PC-9 (cell line): ENCODE measurements at places on chromosomes 2 and 18. TPM values are rescaled to one million over a fixed set of nuclear protein-coding genes. Genes with fewer than 3 reads are reported as not detected.

DNA sequence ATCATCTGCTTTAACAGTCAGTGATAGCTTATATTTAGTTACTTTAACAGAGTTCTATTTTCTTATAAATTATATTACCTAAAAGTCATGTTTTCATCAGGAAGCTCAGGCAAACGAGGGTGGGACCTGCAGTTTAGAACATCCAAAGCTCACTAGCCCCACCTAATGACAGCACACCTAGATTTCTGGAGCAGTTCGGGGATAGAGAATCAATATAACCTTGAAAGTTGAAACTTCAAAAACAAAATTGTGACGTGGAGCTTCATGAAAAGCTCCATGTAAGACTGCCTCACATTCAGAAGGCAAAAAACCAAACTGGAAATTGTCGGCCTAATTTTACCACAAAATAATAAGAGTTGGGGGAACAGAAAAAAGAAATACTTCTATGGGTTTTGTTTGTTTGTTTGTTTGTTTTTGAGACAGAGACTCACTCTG, 185.9 kb upstream of the CCDC150 start:
- H3K4me1 ChIP-seq, result no peaks in the 10 kb centered on the region
- no peak overlapping the region for H3K4me3 ChIP-seq
- DNase-seq, result no peak
- no peak overlapping the region for H3K27ac ChIP-seq

DNA sequence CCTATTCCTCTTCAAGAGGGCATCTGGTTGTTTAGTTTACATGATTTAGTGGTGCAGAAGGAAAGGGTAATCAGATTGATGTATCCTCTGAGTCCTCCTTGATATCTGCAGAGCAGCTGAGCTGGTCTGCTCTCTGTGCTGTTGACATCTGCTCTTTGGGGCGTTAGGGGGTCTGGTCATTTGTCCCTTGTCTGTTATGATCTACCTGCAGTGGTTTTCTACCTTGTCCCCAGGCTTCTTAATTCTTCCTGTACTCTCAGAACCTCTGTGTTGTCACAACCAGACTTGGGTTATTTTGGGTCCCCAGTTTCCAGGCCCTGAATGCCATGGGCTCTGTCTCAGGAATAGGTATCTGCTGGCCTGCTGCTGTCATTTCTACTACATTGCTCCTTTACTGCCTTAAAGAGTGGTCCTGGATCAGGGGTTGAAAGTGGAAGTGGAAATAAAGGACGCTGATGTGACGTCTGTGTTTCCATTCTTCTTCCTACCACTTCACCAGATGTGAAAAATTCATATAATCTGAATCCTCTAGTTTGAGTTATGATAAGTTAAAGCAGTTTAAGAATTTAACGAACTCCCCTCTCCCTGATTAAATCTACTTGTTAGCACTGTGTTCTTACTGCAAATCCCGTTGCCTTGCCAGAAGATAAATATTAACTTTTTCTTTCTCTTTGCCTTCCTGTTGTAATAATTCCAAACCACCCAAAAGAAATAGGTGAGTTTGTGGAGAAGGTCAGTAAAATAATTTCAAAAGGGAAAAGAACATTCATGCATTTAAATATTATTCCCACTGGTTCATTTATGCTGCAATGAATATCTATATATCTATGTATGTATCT, 16.6 kb upstream of the CPS1 start:
- no peaks in the 10 kb centered on the region for H3K4me1 ChIP-seq
- no peak overlapping the region for H3K4me3 ChIP-seq
- H3K27me3 ChIP-seq, result no peaks in the 10 kb centered on the region
- DNase-seq, result no peak
- H3K36me3 ChIP-seq, result no peaks in the 10 kb centered on the region
- no peak overlapping the region for H3K27ac ChIP-seq

RIT2 gene
- total RNA-seq, result not detected in 2 replicates

DNA sequence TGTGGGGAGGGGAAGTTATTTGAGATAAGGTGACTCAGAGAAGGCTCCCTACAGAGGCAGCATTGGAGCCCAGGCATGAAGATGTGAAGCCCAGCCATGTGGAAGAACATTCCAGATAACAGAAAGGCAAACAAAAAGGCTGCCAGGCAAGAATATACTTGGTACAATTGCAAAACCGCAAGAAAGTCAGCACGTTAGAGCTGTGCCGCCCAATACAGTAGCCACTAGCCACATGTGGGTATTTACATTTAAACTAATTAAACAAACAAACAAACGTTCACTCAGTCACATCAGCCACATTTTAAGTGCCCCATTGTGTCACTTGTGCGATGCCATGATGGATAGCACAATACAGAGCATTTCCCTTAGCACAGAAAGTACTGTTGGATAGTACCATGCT, 179.6 kb downstream of the SATB2 start:
- no peaks in the 10 kb centered on the region for H3K27me3 ChIP-seq
- H3K36me3 ChIP-seq, result no peaks in the 10 kb centered on the region
- no peak overlapping the region for H3K4me3 ChIP-seq
- DNase-seq, result peak; percentile 4
- H3K27ac ChIP-seq, result no peak overlapping the region

- no peak overlapping the region for H3K4me3 ChIP-seq
- peaks cover 80% of the 10 kb centered on the region for H3K4me1 ChIP-seq
- H3K27ac ChIP-seq, result no peak overlapping the region
- DNase-seq, result no peak
- no peaks in the 10 kb centered on the region for H3K27me3 ChIP-seq
- H3K36me3 ChIP-seq, result no peaks in the 10 kb centered on the region
Measured at GRCh38 chr2:46175419-46175818, 121.8 kb upstream of the EPAS1 start.

CCDC178 gene
- not detected in 2 replicates for total RNA-seq

TMEM163 gene
- total RNA-seq, result 1.4 and 2.4 TPM in 2 replicates

GRCh38 chr2:122261911-122262310, 506.5 kb downstream of the TSN start:
- H3K4me1 ChIP-seq, result no peaks in the 10 kb centered on the region
- H3K36me3 ChIP-seq, result no peaks in the 10 kb centered on the region
- no peaks in the 10 kb centered on the region for H3K27me3 ChIP-seq
- no peak for DNase-seq
- H3K4me3 ChIP-seq, result no peak overlapping the region

DNA sequence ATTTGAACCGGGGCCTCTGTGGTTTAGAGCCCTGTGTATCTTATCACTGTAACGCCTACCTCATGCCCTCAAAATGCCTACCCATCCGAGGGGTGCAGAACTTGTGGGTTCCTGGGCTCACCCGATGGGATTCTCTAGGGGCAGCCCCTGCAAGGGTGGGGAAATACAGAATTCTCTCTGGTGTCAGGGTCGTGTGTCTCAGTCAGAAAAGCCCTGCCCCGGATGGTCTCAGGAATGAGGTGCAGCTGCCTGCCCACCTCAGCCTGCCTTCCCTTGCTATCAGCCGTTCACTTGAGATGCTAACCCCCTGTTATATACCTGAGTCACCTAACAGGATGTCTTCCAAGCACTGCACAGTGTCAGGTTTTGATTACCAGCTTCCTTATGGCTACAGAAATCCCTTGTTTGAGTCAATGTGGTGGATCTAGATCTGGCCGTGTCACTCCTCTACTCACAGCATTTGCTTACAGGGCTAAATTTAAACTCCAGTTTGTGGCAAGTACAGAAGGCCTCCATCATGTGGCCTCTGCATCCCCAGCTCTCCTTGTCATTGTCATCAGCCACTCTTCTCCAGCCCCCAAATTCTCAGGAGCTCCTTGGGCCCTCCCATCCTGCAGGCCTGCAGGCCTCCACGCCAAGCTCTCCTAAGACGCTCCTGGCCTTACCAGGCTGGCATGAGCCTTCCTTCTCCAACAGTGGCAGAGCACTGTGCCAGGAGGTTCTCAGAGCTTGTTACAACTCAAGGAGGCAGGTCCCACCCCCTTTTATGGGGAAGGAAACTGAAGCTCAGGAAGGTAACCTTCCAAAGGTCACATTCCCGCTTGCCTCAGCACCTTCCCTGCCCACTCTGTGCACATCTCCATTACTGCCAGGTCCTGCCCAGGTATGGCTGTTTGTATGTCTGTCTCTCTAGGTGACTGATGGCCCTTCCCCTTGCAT, 14.3 kb upstream of the MAP3K2 start:
- H3K4me1 ChIP-seq, result peaks cover 63% of the 10 kb centered on the region
- H3K36me3 ChIP-seq, result no peaks in the 10 kb centered on the region
- no peak for DNase-seq
- H3K27ac ChIP-seq, result peak overlapping the region; percentile 75

DNA sequence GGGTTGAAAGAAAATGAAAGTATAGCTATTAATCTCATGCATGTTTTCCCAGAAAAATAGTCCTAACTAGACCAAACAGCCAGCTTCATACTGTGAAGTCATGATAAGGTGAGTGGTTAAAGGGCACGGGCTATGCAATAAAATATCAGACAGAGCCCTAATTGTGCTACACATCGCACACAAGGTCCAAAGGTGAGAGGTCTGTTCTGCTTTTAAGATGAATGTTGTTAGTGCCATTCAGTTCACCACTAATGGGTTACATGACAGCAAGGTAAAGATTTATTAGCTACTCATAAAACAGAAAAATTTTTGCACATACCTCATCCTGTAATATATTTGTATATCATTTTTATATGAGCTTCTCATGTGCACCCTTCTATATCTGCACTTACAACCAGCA, 105.0 kb upstream of the STK17B start:
- no peaks in the 10 kb centered on the region for H3K27me3 ChIP-seq
- H3K4me1 ChIP-seq, result peaks cover 9% of the 10 kb centered on the region; the same call in 1 of the 2 replicates
- no peak for DNase-seq
- no peak overlapping the region for H3K4me3 ChIP-seq
- no peak overlapping the region for H3K27ac ChIP-seq
- no peaks in the 10 kb centered on the region for H3K36me3 ChIP-seq

GRCh38 chr2:170845343-170845742, 28.7 kb downstream of the GAD1 start:
- no peak for DNase-seq
- H3K27me3 ChIP-seq, result no peaks in the 10 kb centered on the region
- H3K4me1 ChIP-seq, result no peaks in the 10 kb centered on the region; the same call in 1 of the 2 replicates

DNA sequence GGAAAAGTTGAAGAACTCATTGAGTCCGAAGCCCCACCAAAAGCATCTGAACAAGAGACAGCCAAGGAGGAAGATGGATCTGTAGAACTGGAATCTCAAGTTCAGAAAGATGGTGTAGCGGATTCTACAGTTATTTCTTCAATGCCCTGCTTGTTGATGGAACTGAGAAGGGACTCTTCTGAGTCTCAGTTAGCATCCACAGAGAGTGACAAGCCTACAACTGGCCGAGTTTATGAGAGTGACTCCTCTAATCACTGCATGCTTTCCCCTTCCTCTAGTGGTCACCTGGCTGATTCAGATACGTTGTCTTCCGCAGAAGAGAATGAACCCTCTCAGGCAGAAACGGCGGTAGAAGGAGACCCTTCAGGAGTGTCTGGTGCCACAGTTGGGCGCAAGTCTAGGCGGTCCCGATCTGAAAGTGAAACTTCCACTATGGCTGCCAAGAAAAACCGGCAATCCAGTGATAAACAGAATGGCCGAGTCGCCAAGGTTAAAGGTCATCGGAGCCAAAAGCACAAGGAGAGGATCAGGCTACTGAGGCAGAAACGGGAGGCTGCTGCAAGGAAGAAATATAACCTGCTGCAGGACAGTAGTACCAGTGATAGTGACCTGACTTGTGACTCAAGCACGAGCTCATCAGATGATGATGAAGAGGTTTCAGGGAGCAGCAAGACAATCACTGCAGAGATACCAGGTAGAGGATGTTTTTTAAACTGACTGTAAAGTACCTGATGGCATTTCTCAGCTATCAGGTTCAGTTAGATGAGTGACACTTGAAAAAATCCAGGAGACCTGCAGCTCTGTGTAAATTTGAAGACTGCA, 111.9 kb downstream of the HAUS1 start:
- H3K36me3 ChIP-seq, result no peaks in the 10 kb centered on the region
- no peak overlapping the region for H3K4me3 ChIP-seq
- H3K4me1 ChIP-seq, result peaks cover 12% of the 10 kb centered on the region
- no peaks in the 10 kb centered on the region for H3K27me3 ChIP-seq
- no peak for DNase-seq

DNA sequence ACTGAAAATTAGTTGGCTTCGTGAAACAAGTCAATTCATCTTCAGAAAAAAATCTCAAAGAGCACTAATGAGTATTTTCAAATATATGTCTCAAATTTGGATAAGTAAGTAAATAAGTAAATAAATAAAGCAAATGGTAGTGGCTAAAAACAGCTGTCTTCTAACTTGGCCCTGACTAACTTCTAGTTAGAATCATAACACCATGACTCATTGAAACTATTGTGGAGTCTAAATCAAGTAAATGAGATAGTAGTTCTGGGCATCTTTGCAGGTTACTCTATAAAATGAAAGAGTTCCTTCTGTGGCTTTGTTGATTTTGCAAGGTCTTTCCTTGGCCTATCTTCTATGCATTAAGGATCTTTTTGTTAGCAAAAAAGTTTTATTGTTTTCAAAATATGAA, 110.7 kb downstream of the SLC8A1 start:
- H3K27me3 ChIP-seq, result no peaks in the 10 kb centered on the region
- H3K36me3 ChIP-seq, result no peaks in the 10 kb centered on the region
- no peak overlapping the region for H3K4me3 ChIP-seq
- no peak overlapping the region for H3K27ac ChIP-seq

DNA sequence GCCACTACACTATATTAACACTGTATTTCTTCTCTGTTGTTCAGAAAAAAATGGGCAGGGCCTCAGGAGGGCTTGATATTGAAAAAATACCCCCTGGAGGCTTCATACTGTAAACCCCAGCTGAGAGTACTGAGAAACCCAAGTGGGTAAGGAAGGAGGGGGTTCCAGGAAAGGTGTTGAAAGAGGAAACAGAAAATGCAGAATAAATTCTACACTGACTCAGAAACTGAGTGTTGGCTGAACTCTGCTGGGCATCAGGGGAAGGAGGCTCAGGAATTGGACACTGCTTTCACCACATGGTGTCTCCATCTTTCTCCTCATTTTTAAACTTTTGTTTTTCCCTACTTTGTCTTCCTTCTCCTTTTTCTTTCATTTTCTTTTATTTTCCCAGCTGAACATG, 253.7 kb downstream of the DYM start:
- H3K36me3 ChIP-seq, result no peaks in the 10 kb centered on the region
- 0 out of 2 replicates have a peak overlapping the region, but pooled peaks have one; percentile 31 for H3K27ac ChIP-seq
- no peak for DNase-seq
- no peak overlapping the region for H3K4me3 ChIP-seq
- no peaks in the 10 kb centered on the region for H3K27me3 ChIP-seq
- peaks cover 16% of the 10 kb centered on the region for H3K4me1 ChIP-seq

DNA sequence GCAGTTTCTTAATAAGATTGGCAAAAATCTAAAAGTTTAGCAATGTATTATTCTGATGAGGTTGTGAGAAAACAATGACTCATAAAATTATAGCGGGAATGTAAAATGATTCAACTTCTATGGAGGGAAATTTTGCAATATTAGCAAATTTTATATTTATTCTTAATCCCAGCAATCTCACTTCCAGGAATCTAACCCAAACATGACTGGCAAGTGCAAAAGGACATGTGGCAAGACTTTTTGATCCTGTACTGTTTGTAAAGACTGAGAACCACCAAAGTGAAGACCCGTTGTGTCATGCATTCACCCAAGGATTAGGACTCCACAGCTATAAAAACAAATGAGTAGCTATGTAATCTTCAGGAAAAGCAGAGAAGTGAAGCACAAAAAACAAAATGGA, 234.8 kb upstream of the KYNU start:
- no peak for DNase-seq
- no peaks in the 10 kb centered on the region for H3K27me3 ChIP-seq
- no peak overlapping the region for H3K4me3 ChIP-seq
- no peaks in the 10 kb centered on the region for H3K4me1 ChIP-seq
- no peak overlapping the region for H3K27ac ChIP-seq
- no peaks in the 10 kb centered on the region for H3K36me3 ChIP-seq

- no peak overlapping the region for H3K27ac ChIP-seq
- no peak overlapping the region for H3K4me3 ChIP-seq
- 0 out of 2 replicates have a peak, but pooled peaks cover 3% of the 10 kb centered on the region for H3K4me1 ChIP-seq
- H3K27me3 ChIP-seq, result no peaks in the 10 kb centered on the region
- H3K36me3 ChIP-seq, result peaks cover 16% of the 10 kb centered on the region
Measured at GRCh38 chr2:36449943-36450392, 94.4 kb downstream of the CRIM1 start.
